ENCODE measurements at places on chromosomes 7 and 10.

GRCh38 chr10:96411716-96412320, 53.0 kb upstream of the OPALIN start:
- no peak for DNase-seq

GRCh38 chr7:28037220-28038010, 143.2 kb downstream of the JAZF1 start:
- DNase-seq, result no peak

DNA sequence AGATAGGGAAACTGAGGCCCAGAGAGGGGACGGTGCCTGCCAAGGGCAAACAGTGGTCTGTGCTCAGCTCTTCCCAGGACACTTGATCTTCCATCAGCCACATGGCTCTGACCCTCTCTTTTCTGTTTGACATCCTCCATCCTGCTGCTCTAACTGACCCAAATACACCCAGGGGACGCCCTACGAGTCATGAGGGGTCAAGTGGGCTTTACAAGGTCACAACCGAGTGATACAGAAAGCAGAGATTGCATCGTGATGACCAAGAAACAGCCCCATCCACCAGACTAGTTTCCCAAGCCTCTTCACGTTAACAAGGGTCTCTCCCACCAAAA, 131.2 kb upstream of the UNC5B start:
- no peak for DNase-seq

- no peak for DNase-seq
Observed at GRCh38 chr10:124534231-124534798, 72.7 kb downstream of the LHPP start.

DNA sequence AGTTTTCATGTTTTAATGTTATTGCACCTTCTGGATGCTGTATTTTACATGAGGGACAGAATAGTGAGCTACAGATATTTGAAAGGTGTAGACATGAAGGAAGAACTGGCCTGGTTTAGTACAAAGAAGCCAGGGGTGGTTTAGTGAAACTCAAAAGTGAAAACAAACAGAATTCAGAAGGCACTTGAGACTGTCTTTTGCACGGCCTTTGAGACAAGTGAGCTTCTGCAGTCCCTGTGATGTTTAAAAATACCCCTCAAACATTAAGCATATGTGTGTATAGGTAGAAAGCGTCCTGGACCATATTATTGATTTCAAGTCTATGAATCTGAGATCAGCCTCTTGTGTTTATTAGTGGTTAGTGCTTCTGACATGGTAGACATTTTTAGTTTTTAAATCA, 118.9 kb downstream of the CDK14 start:
- no peak for DNase-seq

GRCh38 chr10:124323111-124323725, 95.5 kb downstream of the OAT start:
- no peak for DNase-seq

DNA sequence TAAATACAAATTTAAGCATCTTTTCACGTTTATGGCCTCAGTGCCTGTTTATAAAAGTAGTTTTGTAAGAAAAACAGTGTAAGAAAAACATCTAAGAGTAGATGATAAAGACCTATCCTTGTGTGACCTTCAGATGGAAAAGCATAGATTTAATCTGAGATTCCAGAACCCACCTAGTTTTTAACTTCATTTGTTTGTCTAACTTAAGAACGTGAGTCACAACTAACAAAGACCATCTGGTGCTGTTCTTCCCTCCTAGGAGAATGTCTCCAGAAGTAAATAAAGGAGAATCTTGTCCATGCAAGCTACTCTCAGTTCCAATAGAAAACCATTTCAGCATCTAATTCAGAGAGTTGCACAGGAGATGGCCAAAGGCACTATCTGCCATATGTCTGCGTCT, 265.4 kb upstream of the C7orf33 start:
- DNase-seq, result no peak

DNA sequence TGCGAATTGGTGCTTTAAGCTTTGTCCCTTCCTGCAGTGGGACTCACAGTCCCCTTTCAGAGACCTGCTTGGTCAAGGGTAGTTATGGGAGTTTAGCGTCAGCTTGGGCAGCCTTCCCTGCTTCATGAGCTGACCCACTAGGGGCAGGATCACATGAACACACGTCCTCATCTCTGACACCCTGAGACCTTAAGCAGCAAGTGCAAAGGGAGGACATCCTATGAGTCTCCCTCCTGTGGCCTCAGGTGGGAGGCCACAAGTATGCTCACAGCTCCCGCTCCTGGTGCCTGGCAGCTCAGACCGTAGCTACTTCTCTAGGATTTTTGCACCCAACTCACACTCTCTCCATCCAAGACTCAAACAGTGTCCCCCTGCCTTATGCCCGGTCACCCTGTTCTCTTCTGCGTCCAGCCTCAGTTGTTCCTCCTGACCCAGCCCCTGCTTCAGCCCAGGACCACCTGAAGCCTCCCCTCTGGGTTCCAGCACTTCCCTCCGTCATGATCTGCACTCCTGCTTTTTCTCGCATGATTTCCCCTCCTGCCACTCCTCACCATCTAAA, 136.6 kb upstream of the FAM20C start:
- no peak for DNase-seq

DNA sequence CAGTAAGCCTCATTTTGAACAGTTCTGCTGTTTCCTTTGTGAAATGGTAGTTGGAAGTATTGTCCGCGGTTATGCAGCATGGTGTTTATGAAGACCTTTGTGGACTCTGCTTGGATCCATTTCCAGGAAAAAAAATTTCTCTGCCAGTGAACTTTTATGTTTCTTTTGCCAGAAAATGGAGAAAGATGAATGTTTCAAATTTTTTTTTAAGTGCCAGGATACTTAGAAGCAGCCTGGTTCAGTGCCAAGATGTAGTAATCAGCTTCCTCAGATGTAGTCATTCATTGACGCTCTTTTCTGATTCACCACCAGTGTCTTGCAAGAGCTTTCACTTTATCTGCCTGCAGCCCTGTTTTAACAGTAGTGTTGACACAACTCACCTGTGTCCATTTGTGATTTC, 258.2 kb downstream of the SDK1 start:
- no peak for DNase-seq
